Bronchial epithelial cell (primary cell): ENCODE measurements at places on chromosomes 6 and 20.

- DNase-seq = no peak
Observed at GRCh38 chr20:2817341-2817726, 1.2 kb downstream of the TMEM239 start.

DNA sequence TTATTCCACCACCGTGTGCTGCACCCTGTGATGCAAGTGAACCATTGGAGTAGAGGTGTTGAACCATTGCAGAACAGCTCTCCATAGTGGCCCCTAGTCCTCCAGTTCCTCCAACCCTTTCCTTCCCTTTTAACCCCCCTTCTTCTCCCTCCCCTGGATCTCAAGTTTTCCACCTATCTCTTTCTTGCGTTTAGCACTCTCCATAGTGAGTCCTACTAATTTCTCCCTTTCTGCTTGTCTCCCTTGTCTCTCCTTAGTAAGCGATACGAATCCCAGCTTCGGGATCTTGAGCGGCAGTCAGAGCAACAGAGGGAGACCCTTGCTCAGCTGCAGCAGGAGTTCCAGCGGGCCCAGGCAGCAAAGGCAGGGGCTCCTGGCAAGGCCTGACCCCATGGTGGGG, 1.1 kb downstream of the PFDN6 start:
- no peak for DNase-seq

- no peak for DNase-seq
Observed at GRCh38 chr6:54041239-54041638, 70.0 kb upstream of the MLIP start.

- DNase-seq = no peak
Observed at GRCh38 chr6:52975580-52975979, 19.5 kb downstream of the GSTA4 start.

- DNase-seq = no peak
Observed at GRCh38 chr6:133359256-133359655, 118.1 kb downstream of the EYA4 start.

DNA sequence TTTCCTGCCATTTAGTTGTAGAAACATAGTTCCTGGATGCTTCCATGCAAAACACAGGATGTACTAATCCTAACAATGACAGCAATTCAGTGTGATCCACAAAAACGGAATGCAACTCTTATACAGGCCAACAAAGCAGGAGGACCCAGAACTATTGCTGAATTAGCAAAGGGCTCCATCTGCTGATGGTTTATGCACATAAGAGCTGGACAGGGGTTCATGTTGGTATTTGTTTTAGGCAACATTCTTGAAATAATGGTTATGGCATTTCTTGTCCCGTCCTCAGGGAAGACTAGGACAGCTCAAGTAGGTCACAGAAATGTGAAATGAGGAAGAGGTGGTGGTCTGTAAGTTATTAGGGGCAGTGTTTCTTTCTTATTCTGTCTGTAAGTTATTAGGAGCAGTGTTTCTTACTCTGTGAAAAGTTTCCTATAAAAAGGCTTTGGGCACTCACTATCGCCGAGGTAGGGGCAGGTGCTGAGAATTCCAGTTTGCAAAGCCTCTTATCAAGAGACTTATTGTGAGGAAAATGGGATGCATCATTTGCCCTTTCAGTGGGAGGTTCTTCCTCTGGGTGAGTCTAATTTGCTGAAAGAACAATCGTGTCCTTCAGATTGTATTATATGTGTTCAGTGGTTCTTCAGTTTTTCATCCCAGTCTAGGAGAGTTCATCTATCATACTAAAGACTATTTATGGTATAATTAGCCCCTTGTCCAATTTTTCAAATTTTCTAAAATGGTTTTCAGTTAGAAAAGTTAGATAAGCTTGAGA, 171.1 kb downstream of the MCHR2 start:
- peak; percentile 79 for DNase-seq
